ENCODE measurements at places on chromosomes 1 and 21.

- DNase-seq, result no peak
Observed at GRCh38 chr1:119941392-119941791, 45.1 kb upstream of the ADAM30 start.

GRCh38 chr1:40662864-40663263 lies 2.6 kb downstream of the RIMS3 start:
- no peak for DNase-seq

DNA sequence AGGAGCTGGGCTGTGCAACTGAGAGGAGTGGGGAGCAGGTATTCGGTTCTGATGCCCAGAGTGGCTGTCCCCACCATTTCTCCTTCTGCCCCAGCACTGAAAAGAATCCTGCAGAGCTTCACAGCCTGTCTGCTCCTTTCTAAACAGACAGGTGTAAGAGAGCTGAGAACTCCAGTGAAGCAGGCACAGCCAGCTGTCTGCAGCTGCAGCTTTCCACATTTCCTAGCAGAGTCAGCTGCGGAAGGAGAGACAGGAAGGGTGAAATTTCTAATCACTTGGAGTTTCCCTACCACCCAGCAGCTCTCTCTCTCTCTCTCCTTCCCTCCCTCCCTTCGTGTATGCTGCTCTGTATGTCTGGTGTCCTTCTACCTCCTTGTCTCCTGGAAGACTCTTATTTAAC lies 40.5 kb upstream of the GJB5 start:
- no peak for DNase-seq

- DNase-seq, result no peak
Observed at GRCh38 chr1:98792123-98792522, 130.6 kb downstream of the SNX7 start.

Measured in effector memory CD4-positive, alpha-beta T cell (primary cell).